ENCODE measurements at places on chromosomes 7 and 10.

DNA sequence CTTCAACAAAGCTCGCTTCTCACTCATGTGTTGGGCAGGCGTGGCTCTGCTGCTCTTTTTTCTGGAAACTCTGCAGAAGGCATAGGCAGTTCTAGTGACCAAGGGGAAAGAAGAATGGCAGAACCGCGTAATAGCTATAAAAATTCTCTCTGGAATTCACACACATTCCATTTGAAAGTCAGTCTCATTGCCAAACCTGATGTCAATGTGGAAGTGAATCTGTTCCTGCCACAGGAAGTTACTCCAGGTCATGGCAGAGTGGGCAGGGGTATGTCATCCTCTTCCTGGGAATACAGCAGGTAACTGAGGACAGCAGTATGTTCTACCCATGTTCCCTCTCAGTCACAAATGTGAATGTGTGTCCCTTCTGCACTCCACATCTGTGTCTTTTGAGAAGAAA lies 8.2 kb upstream of the PAXIP1 start:
- DNase-seq = no peak

DNA sequence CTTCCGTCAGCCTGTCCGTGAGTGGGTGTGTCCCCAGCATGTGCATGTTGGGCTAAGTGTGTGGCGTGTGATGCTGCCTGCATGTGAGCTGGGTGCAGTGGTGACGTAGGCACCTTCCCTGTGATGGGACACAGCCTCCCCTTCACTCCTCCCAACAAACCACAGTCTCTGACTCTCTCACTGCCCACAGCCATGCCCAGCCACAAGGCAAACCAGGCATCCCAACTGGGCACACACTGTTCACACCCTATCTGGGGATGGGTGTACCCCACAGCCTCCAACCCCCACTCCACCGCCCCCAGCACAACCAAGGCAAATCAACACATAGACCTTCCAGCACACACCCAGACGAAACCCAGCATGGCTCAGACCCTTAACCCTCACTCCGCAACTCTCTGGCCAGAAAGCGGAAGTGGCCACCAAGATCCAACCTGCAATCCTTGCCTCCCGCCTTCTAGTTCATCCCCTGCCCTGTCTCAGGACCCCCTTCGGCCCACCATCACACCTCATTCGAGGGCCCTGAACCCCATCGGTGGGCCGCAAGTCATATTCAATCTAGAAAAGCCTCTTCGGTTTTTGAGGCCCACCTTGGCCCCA lies 10.4 kb downstream of the PSD start:
- DNase-seq = peak; percentile 37

DNA sequence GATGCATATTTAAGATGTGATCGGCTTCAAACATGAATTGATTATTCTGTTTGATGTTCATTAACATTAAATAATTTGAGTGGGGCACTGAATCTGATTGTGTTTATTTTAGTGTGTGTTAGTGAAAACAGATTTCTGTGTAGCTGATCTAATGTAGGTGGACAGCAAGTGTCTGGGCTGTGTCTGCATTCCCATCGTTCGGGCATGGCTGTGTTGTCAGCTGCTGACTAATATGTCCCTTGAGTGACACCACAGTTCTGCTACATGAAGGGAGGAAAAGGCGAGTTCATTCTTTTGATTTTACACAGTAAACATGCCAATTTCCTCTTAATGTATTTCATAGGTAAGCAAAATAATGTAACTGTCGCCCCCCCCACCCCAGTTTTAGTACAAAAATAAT lies 203.0 kb downstream of the CNTNAP2 start:
- no peak for DNase-seq

DNA sequence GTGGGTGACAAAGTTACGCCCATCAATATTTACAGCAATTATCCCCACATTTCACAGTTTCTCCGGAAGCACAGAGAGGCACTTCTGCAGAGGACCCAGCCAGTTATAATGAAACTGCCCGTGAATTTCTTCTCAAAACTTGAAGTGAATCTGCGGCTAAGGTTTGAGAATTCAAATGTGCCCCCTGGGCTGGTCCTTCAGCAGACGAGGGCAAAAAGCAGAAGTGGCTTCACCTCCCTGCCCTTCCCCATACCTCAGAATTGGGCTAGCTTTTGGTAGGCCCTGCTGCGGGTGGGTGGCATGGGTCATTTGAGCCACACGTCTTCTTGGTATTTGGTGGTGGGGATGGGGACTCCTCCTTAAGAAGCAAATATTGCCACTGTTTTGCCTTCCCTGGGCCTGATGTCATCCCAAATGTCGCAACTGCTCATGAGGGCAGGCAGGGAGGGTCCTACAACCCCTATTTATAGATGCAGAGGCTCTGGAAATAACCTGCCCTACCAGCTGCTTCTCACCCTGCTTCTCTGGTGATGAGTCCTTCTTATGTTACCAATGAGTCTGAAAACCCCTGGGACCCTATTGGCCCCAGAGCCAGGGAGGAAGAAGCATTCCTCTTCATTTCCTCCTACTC lies 16.6 kb upstream of the WDFY4 start:
- DNase-seq = no peak

GRCh38 chr7:135366843-135367508 lies 133.3 kb downstream of the STRA8 start:
- no peak for DNase-seq

GRCh38 chr10:86261941-86262687 lies 104.5 kb downstream of the GRID1 start:
- DNase-seq = peak; percentile 22

- no peak for DNase-seq
Observed at GRCh38 chr10:8504499-8504898, 450.0 kb downstream of the GATA3 start.

GRCh38 chr7:118140468-118140867 lies 43.5 kb upstream of the LSM8 start:
- no peak for DNase-seq

- no peak for DNase-seq
Observed at GRCh38 chr7:103751311-103751880, 238.1 kb downstream of the RELN start.

DNA sequence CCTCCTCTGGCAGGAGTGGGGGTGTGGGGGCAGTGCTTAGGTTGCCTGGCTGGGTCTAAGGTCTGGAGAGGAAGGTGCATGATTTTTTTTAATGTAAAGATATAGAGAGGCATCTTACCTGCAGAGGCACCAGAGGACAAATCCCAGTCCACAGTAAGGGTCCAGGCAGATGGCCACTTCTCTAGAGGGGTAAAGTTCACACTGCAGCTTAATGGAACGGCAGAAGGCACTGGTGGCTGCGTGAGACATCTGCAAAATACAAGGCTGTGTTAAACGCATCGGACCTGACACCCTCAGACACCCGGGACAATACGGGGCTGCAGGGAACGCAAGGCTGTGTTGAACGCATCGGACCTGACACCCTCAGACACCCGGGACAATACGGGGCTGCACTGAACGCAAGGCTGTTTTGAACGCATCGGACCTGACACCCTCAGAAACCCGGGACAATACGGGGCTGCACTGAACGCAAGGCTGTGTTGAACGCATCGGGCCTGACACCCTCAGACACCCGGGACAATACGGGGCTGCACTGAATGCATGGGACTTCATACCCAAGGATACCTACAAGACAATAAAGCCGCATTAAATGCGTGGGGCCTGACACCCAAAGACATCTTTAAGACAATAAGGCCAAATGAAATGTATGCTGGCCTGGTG lies 206.0 kb downstream of the ZMYND11 start:
- no peak for DNase-seq

- no peak for DNase-seq
Observed at GRCh38 chr10:129033790-129034272, 433.2 kb upstream of the MGMT start.

DNA sequence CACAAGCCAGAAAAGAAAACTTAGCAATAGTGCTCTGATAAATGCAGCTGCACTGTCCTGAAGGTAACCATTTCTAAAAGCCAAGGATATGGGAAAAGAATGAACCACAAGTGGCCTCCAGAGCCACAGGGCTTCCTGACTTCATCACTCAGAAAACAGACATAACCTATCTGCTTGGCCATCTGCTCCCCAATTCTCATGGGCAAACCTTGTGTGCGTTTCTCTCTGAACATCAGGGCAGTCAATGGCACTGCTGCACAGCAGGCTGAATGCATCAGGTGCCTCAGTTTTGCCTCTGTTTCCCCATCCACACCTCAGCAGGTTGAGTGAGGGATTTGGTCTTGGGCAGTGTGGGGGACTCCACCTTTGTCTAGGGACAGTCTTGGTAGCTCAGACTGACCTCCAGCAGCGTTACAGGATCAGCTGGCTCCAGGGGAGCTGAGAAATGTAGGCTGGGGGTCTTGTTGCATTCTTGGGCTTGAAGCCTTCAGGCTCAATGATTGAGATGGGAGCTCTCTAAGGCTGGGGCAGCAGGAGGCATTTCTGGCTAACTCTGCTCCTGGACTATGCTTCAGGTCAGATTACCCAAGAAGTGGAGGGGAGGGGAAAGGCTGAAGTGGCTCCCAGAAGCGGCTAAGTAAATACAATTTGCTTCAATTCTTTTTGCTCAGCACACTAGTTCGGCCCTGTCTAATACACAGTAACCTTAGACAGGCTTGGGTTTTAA lies 23.6 kb upstream of the PDLIM1 start:
- DNase-seq = no peak

- DNase-seq = peak; percentile 48
Observed at GRCh38 chr7:102404005-102404861, 8.1 kb downstream of the PRKRIP1 start.

DNA sequence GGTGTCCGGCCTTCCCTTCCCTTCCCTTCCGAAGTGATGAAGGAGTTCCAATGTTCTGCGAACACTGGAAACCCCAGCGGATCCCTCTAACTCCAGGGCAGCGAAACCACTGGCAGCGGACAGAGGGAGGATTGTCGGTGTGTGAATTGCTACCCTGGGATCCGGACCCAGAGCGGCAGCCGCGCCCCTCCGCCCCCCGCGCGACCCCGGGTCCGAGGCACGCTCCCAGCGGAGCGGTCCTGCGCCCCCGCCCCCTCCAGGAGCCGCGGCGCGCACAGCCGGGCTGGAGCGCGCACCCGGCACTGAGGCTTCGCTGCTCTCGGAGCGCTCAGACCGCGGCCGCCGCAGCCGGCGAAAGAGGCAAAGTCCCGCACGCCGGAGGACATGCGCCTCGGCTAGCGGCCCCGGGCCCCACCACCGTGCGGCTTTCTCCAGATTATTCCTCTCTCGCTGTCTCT lies at the start of gene PTPRZ1:
Gene PTPRZ1 (plus strand): TSS at position 331 of the 458 bp plus-strand sequence. CDS start 339 bp downstream, outside the sequence.
- DNase-seq = no peak

DNA sequence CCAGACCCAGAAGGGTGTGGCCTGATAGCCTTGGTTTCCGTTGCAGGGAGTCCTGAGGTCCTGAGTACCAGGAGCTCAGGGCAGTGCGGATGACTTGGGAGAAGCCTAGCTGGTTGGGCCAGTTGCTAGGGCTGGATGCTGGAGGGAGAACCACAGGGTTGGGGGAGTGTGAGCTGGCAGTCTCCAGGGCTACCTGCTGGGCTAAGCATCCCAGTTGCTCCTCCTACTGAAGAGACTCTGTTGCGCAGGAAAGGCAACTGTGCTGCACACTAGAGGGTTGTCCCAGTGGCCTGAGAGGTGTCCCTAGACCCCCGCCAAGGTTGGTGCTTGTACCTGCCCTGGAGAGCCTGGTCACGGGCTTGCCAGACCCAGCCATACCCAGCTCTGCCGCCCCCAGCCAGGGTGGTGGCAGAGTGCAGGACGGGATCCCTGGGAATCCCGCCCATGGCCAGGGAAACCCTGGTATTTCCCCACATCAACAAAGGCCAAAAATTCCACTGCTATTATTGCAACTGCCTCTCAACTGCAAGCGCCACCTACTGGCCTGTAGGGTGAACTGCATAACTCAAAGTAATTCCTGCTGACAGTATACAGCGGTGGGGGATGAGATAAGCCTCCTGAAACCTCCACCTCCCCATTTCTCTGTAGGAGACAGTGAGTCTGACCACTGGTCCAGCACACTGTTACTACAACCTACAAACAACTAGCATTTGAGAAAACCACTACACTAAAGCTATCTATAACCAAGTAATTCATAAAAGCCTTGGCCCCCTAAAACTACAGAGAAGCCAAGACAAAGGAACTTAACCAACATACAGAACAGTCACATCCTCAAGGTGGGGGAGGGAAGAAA lies 67.6 kb upstream of the DDC start:
- peak; percentile 45 for DNase-seq

DNA sequence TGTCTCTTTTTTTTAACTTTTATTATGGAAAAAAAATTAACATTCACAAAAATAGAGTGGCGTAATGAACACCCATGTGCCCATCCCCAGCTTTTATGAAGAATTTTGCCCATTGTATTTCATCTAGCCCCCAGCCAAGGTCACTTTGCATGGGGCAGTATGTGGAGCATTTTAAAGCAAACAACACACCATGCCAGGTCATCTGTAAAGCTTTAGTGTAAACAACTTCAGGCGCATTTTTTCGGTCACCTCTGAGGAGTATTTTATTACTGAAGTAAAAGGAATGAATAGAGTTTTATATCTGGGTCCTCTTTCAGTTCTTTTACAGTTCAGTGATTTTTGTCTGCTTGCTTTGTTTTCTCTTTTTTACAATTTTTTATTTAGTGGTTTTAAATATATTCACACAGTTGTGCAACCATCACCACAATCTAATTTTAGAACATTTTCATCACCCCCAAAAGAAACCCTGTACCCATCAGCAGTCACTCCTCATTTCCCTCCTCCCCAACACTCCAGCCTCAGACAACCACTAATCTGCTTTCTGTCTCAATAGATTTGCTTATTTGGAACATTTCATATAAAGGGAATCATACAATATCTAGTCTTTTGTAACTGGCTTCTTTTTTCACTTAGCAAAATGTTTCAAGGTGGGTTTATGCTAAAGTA lies 87.9 kb downstream of the SLC37A3 start:
- DNase-seq = no peak

DNA sequence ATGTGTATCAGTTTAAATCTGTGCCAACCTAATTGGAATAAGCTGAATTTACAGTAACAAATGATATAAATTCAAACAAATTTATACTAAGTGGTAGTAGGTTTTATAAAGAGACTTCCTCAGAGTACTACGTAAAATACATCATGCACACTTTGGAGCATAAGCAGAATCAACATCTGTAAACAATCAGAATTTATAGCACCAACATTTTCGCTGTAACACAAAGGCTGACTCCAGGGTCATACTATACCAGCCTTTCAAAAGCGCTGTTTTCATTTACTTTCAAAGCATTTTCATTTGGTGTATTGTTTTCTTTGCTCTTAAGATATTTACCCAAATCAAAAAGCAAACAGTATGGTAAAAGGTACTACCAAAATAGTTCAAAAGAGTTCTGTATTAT lies 29.3 kb upstream of the TMEM168 start:
- no peak for DNase-seq

DNA sequence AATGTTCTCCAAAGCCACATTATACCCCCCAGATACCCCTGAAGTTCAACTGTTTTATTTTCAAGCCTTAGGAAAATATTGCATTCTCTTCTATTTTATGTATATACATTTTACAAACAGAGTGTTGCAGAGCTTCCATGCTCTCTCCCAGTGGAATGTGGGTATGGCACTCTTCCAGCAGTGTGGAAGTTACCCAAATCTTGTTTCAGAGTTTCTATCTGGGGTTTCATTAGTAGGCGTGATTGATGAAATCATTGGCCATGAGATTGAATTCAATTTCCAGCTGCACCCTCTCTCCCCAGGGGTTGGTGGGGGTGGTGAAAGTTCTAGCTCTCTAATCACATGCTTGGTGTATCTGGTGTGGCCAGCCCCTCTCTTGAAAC lies 350.4 kb downstream of the RPS24 start:
- DNase-seq = no peak

Measured in stimulated activated CD4-positive, alpha-beta T cell treated with anti-CD3 and anti-CD28 coated beads, Interleukin-1b, Interleukin-23, amount 100 ng/mL, for 48 hours (primary cell).